Endodermal cell (in vitro differentiated cells): ENCODE measurements at places on chromosomes 4 and X. TPM values are rescaled to one million over a fixed set of nuclear protein-coding genes. Genes with fewer than 3 reads are reported as not detected.

GRCh38 chr4:82721819-82722423 lies 76.7 kb downstream of the SCD5 start:
- DNase-seq, result no peak

Gene CYLC1
- not detected in 2 replicates for total RNA-seq

GRCh38 chr4:17915439-17915838 lies 104.7 kb downstream of the NCAPG start:
- DNase-seq, result no peak

Gene TMEM47
- 11.5 and 13.6 TPM in 2 replicates for total RNA-seq

DNA sequence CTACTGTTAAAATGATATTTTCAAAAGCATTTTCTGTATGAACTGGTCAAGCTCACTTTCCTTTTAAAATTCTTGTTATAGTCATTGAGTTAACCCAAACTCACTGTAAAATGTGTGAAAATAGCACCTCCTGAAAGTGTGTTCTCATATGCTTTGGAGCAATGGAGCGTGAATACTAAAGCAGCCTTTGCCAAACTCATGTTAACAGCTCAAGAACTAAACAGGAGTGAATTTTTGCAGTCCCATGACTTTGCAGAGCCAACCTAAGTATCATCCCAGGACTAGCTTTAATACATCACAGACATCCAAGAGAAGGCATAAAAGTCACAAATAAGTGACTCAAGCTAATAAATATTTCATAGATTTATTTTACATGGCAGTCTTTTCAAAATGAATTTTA lies 2.3 kb downstream of the AMMECR1 start:
- DNase-seq, result no peak
